CD4-positive, alpha-beta T cell treated with Interleukin-2 at 100 ng/mL for 4 hours (primary cell): ENCODE measurements at places on chromosomes 3 and 15.

GRCh38 chr15:69435985-69436384, 16.6 kb upstream of the RPLP1 start:
- DNase-seq = no peak

- no peak for DNase-seq
These were observed 98.0 kb downstream of the KCNAB1 start for GRCh38 chr3:156218353-156218744.

- DNase-seq = no peak
These were observed 46.1 kb upstream of the TUSC7 start for GRCh38 chr3:116663161-116664110.

- no peak for DNase-seq
These were observed 24.3 kb upstream of the ATP8B4 start for GRCh38 chr15:50143255-50143860.

DNA sequence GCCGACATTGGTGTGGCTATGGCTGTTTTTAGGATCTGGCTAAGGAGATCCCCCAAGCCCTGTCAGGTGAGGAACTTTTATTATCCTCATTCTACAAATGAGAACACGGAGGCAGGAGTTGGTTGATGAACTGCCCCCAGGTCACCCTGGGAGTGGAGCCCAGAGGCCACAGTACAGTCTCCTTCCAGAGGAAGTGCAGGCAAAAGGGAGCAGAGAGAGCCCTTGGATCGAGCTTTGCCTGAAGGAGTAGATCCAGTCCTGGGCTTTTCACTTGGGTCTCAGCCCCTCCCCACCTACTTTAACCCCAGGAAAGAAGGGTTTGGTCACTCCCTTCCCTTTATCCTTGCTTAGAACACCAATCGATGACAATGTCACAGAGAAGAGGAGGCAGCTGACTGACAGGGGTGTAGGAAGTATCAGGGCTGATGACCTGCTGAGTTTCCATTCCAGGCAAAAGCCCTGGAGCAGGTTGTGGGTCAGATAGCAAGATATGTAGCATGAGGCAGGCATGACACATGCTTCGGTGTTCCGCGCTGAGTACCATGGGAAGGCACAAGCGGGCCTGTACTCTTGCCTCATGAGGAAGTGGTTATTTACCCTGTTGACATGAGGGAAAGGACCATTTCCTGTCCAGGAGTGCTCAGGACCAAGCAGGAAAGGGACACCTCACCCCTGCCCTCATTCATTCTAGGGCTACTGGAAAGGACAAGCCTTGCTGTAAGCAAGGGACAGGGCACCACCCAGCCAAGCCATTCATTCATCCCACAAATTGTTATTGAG, 5.8 kb upstream of the PLA2G4D start:
- DNase-seq = no peak

DNA sequence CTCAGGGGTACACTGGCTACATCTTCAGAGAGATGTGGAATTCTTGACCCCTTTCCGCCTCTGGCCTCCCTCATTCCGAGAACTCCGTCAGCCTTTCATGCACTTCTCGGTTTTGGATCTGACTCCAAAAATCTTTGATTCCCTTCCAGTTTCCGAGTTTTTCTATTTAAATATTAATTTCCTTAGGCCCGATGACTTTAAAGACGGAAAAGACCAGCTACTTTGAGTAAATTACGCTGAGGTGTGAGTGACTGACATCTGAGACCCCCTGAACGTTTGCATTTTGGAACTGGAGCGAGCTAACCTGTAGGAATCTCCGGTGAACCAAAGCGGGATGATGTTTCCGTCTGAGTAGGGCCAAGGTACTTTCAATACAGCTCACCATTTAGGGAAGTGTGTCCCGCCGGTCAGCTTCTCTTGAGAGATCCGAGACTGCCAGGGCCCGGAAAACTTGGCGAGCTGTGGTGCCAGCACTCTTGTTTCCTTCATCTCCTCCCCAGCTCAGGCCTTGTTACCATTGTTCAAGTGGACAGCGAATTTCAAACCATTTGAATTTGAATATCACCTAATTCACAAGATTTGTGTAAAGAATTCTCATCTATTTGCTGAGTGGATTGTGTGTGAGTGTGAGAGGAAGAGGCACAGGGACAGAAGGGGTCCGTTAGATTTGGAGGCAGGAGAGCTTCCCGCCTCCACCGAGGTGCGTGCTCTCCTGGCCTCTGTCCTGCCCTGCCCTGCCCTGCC, 5.4 kb downstream of the SOX14 start:
- DNase-seq = no peak

- no peak for DNase-seq
These were observed 6.9 kb downstream of the ADAMTS7 start for GRCh38 chr15:78804391-78804792.

GRCh38 chr3:117278424-117279190, 569.0 kb downstream of the TUSC7 start:
- no peak for DNase-seq

DNA sequence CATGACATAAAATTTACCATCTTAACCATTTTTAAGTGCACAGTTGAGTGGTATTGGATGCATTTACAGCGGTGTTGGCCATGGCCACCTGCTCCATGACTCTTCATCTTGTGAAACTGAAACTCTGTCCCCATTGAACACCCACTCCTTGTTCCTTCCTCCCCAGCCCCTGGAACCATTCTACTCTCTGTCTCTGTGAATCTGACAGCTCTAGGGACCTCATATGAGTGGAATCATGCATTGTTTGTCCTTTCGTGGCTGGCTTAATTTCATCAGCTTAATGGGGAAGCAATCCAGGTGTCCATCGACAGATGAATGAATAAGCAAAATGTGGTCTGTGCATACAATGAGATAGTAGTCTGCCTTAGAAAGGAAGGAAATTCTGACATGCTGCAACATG, 42.5 kb downstream of the PLXNA1 start:
- no peak for DNase-seq

DNA sequence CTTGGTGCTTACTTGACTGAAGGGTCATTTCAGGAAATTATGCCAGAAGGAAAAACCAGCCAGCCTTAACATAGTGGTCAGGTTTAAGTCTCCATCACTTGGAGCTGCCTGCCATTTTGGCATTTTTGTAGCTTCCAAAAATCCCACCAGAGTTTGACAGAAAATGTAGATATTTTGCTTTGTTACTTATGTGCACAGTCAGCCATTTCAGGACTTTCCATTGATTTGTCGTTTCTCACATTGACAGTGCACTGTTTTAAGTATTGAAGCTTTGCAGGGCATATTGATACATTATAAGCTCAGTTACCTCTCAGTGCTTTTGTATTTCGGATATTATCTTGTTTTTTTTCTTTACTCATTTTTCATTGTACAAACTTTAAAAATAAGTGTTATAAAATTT, 89.0 kb upstream of the ANKRD34C start:
- no peak for DNase-seq

GRCh38 chr3:156161172-156161571, 40.8 kb downstream of the KCNAB1 start:
- no peak for DNase-seq

DNA sequence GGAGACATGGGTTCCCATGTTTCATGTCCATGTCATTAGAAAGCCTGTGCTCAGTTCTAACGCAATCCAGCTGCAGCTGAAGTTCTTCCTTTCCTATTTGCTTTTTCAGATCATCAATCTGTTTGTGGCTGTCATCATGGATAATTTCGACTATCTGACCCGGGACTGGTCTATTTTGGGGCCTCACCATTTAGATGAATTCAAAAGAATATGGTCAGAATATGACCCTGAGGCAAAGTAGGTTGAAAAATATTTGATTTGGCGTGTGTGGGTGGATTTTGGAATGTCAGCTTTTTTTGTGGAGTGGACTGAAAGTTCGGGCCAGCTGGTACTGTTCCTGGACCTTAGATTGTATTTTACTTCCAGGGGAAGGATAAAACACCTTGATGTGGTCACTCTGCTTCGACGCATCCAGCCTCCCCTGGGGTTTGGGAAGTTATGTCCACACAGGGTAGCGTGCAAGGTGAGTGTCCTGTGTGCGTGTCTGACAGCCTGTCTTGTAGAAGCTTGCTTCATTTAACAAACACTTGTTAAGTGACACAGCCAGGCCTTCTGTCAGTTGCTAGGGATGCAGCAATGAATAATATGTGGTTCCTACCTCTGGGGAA, 69.6 kb downstream of the CHDH start:
- DNase-seq = no peak

GRCh38 chr15:84099181-84099580, 136.4 kb upstream of the GOLGA6L4 start:
- no peak for DNase-seq

GRCh38 chr3:195039180-195039843, 231.6 kb downstream of the XXYLT1 start:
- DNase-seq = no peak

DNA sequence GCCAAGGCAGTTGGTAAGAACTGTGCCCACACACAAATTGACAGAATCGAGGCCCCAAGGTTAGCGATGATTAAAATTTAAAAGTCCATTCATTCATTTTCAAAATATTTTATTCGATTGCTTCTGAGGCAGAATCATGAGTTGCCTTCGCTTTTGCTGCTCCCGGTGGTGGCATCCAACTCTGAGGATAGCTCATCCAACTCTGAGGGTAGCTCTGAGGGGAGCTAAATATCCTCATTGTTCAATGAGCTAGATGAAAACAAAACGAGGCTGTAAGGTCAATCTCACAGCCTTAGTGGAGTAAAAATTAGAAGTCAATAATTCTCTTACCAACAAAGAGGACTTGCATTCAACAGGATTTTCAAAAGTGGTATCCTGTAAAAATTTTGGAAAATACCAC, 897 bp upstream of the CHL1 start:
- DNase-seq = no peak

DNA sequence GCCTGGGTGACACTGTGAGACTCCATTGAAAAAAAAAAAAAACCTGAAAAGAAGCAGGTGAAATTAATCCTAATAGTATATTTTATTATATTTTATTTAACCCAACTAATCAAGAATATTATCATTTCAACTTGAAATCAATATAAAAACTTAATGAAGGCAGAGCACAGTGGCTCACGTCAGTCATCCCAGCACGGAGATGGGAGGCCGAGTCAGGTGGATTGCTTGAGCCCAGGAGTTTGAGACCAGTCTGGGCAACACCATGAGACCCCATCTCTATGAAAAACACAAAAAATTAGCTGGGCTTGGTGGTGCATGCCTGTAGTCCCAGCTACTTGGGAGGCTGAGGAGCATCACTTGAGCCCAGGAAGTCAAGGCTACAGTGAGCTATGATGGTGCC, 33.3 kb upstream of the SLC41A3 start:
- DNase-seq = no peak

GRCh38 chr15:57785039-57785438, 78.5 kb downstream of the POLR2M start:
- DNase-seq = no peak

GRCh38 chr15:39167164-39168058, 413.5 kb upstream of the THBS1 start:
- no peak for DNase-seq

GRCh38 chr3:111589303-111590142, 5.6 kb downstream of the ZBED2 start:
- DNase-seq = no peak

DNA sequence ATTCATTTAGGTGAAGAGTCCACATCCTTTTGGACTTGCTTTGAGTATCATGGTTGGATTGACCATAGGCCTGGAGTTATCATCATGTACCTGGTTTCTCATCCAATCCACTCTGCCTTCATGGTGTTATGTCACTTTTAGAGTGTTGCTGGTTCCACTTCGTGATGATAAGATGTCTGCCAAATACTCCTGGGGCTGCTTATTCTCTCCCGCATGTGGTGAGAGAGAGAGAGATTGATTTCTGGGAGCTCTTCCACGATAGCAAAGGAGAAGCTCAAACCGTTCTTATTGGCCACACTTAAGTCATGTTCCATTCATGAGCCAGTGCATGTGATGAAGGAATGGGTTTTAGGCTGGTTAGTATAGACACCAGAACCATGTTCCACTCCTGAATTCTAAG, 47.6 kb downstream of the MITF start:
- no peak for DNase-seq

- DNase-seq = peak; percentile 75
These were observed at the start of gene SEMA3G for GRCh38 chr3:52444860-52445793. Gene SEMA3G, minus strand, starts transcription at chr3:52445103. Its CDS starts 76 bp downstream, at chr3:52445027.

DNA sequence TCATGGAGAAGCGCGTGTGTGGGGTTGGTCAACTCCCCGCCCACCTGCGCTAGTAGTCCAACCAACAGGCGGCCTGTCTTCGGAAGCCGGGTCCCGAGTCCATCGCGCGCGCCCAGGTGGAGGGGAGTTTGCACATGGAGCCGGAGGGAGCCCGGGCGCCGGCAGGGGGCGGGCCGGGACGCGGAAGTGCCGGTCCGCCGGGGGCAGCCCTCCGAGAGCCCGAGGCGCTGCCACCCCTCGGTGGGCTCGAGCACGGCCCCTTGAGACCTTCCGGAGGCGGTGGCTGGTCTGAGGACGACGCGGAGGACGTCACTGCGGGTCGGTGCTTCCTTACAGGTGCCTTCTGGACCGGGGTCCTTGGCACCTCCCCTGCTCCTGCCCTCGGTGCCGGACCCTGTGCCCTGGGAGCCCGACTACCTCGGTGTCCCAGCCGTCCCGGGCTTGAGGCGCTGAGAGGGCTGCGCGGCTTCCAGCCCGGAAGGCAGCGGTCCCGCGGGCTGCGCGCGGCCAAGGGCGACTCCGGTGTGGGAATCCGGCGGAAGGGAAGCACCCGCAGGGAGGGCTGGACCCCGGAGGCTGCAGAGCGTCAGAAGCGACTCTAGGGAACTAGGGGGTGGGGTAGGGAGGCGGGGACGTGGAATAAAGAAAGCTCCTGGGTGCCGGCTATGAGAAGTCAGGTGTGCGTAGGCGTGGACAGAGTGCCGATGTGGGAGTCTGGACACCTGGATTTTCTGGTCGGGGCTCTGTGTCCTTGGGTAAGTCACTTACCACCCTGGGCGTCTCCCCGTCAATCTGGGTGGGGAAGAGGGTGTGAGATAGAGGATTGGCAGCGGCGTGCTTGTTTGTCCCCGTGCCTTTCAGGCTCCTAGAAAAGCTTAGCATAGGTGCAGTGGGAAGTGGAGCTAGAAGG, 212.3 kb downstream of the FGF12 start:
- DNase-seq = no peak

- no peak for DNase-seq
These were observed 98.9 kb downstream of the DNAJB8 start for GRCh38 chr3:128367761-128368160.

- DNase-seq = no peak
These were observed 141.4 kb downstream of the FOXP1 start for GRCh38 chr3:71441925-71442651.

- DNase-seq = no peak
These were observed 233.5 kb upstream of the PROK2 start for GRCh38 chr3:72018343-72018984.

GRCh38 chr3:88188436-88188835, 38.7 kb downstream of the C3orf38 start:
- DNase-seq = no peak

DNA sequence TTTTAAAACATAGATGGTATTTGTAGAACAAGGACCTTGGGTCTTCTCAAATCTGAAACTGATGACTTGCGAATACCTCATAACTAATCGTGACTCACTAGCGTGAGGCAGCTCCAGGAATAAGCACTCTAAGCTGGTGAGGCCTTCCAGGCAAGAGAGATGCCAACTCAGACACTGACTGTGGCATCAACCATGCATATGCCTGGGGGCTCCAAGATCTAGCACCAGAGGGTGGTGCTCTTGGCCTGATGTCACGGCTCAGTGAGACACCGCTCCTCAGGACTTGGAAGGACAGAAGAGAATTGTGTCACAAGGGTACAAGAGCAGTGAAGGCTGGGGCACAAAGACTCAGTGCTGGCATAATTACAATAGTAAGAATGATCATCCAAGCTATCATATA, 125.0 kb upstream of the TRIM42 start:
- DNase-seq = no peak
